ENCODE measurements at places on chromosomes 7 and 10.

DNA sequence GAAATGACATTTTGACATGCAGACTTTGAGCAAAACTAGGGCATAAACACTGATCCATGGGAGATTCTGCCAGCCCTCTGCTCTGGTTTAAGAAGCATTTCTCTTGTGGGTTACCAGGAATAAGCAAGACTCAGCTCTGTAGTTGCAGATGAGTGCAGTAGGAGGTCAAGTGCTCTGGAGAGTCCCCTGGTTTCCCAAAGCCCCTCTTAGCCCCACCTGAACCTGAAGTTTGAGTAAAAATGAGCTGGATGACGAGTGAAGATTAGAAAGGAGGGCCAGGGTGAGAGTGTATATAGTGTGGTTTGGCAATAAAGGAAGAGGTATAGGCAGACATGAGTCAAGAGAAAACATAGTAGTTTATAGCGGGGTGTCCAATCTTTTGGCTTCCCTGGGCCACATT, 220.3 kb downstream of the ARL4A start:
- DNase-seq = no peak

- no peak for DNase-seq
Measured at GRCh38 chr10:93124580-93125318, 51.1 kb downstream of the CYP26A1 start.

- DNase-seq = no peak
Measured at GRCh38 chr7:35707422-35707821, 12.5 kb upstream of the HERPUD2 start.

GRCh38 chr7:34846976-34847375, 189.0 kb downstream of the NPSR1 start:
- no peak for DNase-seq

DNA sequence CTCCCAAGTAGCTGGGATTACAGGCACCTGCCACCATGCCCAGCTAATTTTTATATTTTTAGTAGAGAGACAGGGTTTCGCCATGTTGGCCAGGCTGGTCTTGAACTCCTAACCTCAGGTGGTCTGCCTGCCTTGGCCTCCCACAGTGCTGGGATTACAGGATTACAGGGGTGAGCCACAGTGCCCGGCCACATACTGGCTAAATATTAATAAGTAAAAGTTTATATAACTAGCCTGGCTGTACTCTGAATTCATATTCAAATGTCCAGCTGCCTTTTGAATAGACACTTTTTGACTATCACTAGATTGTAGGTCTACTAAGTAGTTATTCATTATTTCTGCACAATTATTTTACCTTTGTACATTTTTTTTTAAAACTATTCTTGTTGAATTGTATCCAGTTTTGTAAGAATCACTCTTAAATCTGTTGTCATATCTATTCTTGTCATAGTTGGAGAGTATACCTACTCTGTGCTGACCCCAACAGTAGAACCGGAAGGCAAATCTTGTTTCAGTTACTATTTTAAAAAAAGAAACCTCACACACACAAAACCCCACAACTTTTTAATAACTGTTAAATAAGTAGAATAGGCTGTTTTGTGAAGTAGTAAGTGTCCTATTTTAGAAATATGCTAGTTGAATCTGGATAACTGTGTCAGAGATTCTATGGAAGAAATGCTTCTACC, 29.6 kb downstream of the MINPP1 start:
- no peak for DNase-seq

- no peak for DNase-seq
Measured at GRCh38 chr7:45699726-45700390, 125.7 kb downstream of the ADCY1 start.

DNA sequence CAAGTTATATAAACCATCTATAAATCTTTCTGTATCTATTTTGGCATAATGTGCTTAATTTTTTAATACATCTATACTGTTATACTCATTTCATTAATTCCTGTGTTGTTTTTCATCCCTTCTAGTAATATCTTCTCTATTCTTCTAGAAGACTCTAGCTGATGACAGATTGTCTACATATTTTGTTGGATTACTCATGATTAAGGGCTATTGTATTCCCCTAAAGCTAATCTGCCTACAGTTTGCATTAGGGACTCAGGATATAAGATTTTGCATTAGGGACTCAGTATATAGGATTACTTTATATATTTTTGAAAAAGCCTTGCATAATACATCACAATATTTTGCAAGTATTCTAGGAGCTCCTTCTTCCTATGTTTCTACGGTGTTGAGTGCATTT, 8.3 kb upstream of the SEMA3A start:
- no peak for DNase-seq

DNA sequence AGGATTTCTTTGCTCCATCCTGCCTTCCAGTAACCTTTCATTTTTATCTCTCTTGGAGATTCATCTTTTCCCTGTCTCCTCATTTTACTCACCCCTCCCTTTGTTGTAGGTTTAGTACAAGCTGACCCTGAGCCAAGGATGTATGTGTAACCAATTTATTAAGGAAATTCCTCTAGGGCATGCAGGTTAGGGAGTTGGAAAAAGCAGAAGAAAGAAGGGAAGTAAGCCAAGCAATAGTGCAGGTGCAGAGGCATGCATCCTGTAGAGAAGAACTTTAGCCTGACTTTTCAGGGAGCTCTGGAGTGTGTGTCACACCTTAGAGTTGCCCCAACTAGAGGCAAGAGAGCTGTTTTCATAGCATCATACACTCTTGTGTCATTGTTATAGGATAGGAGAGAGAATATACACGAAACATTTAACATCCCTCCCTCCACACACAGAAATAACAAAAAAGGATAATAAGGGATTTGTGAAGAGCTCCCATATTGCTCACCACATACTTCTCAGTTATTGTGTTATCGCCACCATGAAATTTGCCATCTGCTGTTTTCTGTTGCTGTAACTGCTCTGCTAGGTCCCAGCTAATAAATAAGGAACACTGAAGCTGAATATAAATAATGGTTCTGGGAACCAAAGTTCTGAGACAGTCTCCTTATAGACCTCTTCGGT, 21.8 kb upstream of the SEMA3C start:
- peak; percentile 28 for DNase-seq

GRCh38 chr10:103595933-103596726, 102.6 kb downstream of the NEURL1 start:
- DNase-seq = no peak

DNA sequence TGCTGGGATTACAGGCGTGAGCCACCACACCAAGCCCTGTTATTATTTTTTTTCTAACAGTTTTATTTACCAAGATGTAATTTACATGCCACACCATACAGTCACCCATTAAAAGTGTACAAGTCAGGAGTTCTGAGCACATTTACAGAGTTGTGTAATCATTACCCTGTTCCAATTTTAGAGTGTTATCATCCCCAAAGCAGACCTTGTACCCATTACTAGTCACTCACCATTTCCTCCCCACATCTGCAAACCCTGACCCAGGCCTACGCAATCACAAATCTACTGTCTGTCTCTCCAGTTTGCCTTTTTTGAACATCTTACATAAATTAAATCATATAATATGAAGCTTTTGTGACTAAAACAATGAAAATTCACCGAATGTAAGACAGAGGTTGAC, 402.9 kb upstream of the FOXK1 start:
- DNase-seq = no peak

DNA sequence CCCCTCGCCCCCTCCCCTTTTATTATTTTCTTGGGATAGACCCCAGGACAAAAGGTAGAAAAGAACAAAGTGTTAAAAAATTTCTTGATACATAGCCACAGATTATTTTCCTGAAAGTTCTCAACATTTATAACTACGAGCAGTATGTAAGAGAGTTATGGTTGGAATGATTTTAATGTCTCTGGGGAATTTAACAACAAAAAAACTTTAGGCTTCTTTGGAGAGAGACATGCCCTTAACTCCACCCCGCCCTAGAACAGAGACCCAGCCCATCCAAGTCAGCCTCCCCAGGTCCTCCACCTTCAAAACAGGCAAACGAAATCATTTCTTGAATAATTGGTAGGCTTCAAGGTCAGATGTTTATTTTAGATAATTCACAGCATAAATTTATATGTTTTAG, 97.1 kb downstream of the TCF7L2 start:
- peak; percentile 66 for DNase-seq

GRCh38 chr7:158300427-158300826, 287.2 kb downstream of the PTPRN2 start:
- no peak for DNase-seq

DNA sequence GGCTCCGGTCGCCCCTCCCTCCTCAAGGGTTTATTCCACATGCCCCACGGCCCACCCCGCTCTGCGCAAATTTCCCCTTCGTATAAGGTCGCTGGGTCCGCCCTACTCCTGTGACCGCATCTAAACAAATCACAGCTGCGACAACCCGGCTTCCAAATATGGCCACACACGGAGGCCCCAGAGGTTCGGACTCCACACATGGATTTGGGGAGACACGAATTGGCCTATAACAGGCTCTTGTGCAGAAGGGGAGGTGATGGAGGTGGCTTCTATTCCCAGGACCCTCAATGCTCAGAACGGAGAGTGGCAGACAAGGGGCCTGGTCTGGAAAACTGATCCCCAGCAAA, 90.1 kb downstream of the FOXL3 start:
- DNase-seq = no peak

DNA sequence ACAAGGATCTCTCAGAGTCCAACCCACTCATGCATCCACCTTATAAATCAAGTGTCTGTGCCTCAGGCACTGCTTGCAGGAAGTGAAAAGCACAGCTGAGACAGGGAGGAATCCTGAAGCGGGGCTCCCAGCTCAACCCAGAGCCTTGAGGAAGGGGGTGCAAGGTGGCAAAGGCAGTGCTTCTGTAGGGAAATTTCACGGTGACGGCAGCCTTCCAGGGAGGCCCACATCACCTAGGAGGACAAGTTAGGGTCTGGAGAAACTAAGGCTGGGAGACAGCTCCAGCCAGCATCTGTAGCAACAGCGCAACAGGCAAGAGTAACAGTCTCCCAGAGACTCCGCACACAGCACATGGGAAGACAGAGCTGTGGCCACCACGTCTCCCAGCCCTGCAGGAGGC, 2.7 kb downstream of the AOC1 start:
- no peak for DNase-seq

DNA sequence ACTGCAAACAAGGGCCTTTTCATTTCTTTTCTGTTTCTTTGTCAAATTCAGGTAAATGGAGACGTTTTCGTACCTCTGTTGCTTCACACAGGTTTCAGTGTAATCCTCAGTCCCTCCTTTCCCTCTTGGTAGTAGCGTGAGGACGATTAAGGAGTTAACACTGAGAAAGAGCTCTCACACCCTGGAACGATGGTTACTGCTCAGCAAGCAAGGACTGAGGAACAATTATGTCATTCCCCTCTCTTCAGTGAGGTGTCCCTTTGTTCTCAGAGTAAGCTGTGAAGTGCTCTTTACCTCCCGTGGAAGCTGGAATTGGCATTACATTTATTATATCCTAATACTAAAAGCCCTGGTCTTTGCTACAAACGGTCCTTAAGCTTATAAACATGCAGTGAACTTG, 95.9 kb downstream of the FANK1 start:
- no peak for DNase-seq

GRCh38 chr7:30458311-30458710, 20.3 kb downstream of the NOD1 start:
- no peak for DNase-seq

DNA sequence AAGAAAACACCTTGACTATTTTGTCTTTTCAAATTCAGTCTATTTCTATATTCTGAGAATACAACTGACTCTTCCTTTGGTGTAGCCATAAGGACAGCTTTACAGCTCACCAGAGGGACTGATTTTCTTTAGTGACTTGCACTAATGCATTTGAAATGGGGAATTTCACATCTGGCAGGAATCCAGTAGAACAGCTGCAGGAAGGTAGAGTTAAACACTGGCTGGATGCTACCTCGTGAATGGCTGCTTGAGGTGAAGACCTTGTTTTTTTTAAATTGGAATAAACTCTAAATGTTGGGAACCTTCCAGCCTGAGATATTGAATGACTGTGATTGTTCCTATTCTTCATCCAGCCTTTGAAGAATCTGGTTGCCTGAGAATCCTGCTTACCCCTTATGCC, 139.5 kb upstream of the STK17A start:
- DNase-seq = no peak

GRCh38 chr10:132408367-132408781, 11.4 kb downstream of the PWWP2B start:
- no peak for DNase-seq

Data from adipocyte (in vitro differentiated cells).